Skeletal muscle cell (primary cell): ENCODE measurements at places on chromosomes 6 and 20.
A peak's percentile ranks its signal among the peaks of the same experiment; 100 is the strongest.

- DNase-seq = no peak
These were observed 131.1 kb upstream of the MYLIP start for GRCh38 chr6:15997586-15998388.

GRCh38 chr6:33885132-33886057 is 81.6 kb upstream of the MLN start:
- DNase-seq = no peak

DNA sequence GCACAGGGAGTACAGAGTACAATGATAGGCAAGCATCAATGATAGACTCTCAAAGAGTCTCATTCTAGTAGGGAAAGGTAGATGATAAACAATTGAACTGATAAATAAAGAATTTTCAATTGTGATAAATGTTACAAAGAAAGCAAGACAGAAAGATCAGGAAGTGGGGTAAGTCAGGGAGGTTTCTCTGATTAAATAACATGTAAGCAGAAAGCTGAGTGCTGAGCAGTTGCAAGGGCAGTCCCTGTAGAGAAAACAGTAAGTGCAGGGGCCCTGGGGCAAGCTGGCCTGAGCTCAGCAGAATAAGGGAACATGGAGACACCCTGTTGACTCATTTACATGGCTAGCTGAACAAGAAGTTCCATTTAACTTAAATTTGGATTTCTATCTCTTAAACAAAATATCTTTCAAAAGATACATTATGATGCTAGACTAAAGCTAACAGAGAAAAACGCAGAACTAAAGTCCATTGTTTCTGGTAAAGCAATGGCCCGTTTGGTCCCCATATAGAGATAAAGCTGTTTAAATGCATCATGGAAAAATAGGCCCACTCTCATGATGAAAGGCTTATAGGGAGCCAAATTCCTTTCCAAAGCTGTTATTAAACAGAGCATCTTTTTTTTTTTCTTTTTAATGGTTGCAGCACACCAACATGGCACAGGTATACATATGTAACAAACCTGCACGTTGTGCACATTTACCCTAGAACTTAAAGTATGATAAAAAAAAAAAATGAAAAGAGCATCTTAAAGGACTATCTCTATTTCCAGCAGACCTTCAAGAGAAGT is 5.3 kb upstream of the TNFAIP3 start:
- no peak for DNase-seq

GRCh38 chr20:56454754-56455153 is 13.7 kb upstream of the RTF2 start:
- no peak for DNase-seq

DNA sequence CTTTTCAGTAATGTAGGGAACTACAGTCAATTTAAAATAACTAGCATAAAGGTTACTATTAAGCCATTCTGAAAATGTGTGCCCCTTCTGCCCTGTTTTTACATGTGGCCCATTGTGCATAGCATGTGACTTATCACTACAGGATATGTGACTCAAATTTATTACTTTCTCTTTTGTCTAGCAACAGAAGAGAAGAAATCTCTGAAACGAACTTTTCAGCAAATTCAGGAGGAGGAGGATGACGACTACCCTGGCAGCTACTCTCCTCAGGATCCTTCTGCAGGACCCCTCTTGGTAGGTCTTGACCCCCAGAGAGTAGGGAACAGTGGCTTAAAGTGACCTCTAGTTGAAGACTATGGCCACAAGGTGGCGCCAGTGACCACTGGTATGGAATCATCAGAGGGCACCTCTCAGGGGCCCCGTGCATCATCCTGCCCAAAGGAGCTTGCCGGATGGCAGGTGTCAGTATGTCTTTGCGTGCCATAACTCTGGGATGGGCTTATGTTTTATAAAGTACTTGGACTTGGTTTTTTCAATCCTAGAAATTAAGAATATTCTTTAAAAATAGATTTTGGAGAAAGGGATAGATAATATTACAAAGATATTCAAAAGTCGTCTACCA is 23.9 kb downstream of the RPRD1B start:
- no peak for DNase-seq

GRCh38 chr6:160986851-160987250 is 4.7 kb upstream of the MAP3K4 start:
- no peak for DNase-seq

DNA sequence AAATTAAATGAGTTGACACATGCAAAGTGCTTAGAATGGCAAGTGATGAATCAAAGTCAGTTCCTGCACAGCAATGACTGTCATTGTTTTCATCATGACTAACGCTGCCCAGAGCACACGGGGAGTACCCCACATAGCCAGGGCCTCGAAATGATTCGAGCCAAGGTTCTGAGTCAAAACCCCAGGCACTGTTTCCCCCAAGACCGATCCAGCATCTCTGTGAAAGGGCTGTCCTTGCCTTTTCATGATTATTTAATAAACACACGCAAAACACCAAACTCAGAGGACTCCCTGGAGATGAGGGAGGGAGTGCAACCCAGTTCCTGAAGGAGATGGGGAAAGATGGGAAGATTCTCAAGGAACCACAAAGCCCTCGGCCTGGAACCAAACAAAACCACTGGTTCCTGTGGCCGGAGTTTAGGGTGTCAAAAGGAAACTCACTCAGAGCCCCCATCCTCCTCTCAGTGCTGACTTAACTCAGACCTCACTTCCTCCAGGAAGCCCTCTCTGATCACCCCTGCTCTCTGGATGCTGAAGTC is 3.8 kb downstream of the PREX1 start:
- DNase-seq = peak; percentile 60

DNA sequence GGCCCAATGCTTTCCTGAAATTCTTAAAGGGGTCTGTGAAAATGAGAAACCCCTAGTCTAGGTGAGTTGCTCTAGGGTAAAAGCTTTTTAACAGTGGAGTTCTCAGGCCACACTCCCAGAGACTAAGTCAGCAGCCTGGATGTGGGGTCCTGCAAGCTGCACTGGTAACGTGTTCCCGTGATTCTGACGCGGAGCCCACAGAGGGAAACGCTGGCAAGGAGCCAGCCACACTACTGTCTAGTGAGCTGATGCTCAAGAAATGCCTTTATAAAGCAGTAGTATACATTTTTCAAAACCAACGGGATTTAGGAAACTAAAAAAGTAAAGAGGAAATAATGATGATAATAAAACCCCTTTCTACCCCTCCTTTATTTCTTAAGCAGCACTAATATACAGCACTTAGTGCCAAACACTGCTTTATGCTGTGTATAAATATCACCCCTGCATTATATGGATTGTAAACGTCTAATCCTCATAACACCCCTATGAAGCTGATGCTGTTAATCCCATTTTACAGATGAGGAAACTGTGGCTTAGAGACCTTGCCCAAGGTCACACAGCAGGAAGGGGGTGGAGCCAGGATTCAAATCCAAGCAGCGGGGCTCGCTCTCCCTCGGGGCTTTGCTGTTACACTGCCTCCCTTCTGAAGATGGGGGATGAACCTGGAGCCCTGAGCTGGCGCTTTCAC is 25.0 kb downstream of the KCNK15 start:
- no peak for DNase-seq

DNA sequence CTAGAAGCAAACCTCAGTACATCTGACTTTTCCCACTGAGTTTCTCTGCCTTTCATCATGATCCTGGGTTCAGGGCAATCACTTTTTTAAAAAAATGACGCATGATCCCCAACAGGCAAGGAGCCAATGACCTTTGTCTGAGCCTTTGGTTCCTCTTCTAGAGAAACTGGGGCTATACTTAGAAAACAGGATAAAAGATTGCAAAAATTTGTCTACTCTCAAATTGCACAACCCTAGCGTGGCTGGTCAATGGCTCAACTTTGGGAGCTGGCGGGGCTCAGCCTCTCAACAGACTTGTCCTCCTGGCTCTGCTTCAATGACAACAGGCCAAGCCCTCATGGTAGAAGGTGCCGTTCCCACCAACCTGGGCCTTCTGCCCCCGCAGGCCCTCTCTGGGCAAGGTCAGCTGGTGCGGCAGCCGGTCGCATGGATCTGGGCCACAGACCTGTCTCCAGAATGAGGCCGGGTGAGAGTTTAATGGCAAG is 48.7 kb downstream of the PDYN start:
- DNase-seq = no peak

- DNase-seq = no peak
These were observed 61.4 kb downstream of the RFPL4B start for GRCh38 chr6:112408522-112408921.

DNA sequence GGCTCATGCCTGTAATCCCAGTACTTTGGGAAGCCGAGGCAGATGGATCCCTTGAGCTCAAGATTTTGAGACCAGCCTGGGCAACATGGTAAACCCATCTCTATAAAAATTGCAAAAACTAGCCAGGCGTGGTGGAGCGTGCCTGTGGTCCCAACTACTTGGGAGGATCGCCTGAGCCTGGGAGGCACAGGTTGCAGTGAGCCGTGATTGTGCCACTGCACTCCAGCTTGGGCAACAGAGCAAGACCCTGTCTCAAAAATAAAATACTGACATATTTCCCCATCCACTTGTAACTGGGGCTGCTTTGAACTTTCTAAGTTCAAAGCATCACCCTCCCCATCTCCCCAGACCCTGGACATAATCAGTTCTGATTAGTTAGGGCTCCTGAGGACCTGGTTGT is 7.2 kb upstream of the MMP9 start:
- no peak for DNase-seq

DNA sequence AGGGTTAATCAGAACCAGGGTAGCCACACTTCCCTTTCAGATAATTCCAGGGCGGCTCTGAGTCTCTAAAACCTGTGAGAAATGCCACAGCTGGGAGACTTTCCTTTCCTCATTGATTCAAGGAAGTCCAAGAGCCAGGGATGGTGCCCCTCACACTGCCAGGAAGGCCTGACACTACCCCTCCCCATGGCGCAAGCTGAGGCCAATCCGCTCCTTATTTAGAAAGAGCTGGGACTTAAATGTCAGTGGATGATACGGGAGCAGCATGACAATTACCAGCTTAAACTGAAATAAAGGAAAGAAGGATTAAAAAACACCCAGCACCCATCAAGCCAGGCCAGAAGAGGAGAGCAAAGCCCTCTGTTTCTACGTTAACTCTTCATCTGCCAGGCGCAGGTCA is 244.4 kb downstream of the LRFN2 start:
- DNase-seq = no peak

DNA sequence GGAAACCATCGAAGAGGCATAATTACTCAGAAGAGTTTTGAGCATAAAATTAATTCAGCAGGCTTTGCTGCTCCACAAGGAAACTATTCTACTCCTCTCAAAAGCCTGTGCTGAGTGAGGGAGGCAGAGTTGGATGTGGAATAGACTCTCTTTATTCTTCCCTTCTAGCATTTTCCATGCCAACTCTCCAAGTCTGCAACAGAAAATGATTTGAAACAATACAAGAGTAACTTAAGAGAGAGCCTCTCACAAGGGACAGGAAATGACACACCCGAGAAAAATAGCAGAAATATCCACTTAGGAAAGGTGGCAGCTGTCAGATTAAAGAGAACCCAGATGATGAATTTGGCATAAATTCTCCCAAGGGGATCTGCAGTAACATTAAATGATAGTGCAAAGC is 26.3 kb upstream of the LAMP5 start:
- no peak for DNase-seq

DNA sequence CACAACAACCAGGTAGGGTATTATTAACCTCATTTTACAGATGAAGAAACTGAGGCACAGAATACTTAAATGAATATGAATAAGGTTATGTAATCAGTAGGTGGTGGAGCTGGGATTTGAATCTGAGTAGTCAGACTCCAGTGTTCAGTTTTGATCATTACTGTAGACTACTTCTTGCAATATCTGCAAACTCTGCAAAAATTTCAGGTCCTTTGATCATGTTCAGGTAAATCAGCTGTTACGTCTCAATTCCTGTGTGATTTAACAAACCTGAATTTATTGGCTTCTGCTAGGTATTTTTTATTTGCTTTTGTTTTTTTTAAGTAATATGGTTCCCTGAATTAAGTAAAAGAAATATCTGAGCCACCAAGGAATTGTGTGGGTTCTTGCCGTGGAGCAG is 70.7 kb upstream of the NOTCH4 start:
- no peak for DNase-seq

GRCh38 chr20:10423735-10424134 is 10.3 kb downstream of the MKKS start:
- DNase-seq = no peak

GRCh38 chr20:43507150-43508080 is at the start of gene L3MBTL1:
Gene L3MBTL1, plus strand, starts transcription at chr20:43507697. Its CDS starts 5,807 bp downstream, at chr20:43513504.
- DNase-seq = no peak

DNA sequence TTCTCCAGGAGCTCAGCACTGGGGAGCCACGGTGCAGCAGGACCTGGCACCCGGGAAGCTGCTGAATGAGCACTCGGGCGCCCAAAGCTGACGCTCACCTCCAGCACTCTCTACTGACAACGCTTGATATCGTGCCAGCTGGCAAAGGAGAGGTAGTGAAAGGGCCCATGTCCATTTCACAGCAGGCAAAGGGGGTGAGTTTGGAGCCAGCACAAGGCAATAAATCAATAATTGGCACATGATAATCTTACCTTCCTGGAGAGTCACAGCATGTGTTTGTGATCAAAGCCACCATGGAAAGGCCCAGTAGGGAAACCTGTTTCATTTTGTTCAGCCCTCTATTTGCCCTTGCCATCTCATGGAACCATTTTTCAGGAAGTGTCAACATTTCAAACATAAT is 23.3 kb upstream of the SMIM26 start:
- DNase-seq = no peak

- DNase-seq = no peak
These were observed 1.7 kb upstream of the HSD17B8 start for GRCh38 chr6:33202799-33203198.

GRCh38 chr6:87291883-87292282 is 30.5 kb upstream of the SMIM8 start:
- DNase-seq = no peak

GRCh38 chr20:58818586-58819285 is 32.0 kb downstream of the GNAS-AS1 start:
- peak; percentile 67 for DNase-seq

GRCh38 chr20:33279261-33279910 is 3.6 kb upstream of the BPIFB1 start:
- DNase-seq = no peak

- DNase-seq = no peak
These were observed 704.8 kb downstream of the PTPRT start for GRCh38 chr20:42484790-42485375.

GRCh38 chr6:70103798-70104197 is 199.1 kb downstream of the COL9A1 start:
- DNase-seq = no peak
